ENCODE measurements at places on chromosomes 1 and 21.
A peak's percentile ranks its signal among the peaks of the same experiment; 100 is the strongest.

- DNase-seq, result no peak
Measured at GRCh38 chr1:157200451-157200850, 62.3 kb upstream of the ETV3 start.

GRCh38 chr1:25549273-25550154 is 6.1 kb downstream of the LDLRAP1 start:
- peak; percentile 40 for DNase-seq

DNA sequence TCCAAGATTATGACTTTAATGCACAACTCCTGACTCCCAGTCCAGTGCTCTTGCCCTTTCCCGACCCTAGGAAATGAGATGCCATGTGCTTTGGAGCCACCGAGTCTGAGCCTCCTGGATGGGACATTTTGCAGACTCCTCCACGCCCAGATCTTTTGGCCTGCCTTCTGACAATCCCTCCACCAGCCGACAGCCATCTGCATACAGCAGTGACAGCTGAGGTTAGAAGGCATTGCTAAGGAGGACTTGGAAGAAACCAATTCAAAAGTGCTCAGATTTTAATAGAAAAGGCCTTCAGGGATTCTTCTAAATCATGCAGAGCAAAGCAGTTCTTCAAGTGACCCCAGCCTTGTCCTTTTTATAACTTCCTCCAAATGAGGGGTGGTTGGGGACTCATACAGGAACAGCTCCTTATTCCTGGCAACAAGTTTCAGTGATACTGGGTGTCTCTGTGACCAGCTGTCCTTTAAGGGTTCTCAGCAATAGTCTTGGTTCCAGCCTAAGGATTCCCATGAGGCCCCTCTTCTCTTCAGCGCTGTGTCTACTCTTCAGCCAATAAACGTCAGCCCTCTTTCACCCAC is 369.3 kb downstream of the PBX1 start:
- no peak for DNase-seq

DNA sequence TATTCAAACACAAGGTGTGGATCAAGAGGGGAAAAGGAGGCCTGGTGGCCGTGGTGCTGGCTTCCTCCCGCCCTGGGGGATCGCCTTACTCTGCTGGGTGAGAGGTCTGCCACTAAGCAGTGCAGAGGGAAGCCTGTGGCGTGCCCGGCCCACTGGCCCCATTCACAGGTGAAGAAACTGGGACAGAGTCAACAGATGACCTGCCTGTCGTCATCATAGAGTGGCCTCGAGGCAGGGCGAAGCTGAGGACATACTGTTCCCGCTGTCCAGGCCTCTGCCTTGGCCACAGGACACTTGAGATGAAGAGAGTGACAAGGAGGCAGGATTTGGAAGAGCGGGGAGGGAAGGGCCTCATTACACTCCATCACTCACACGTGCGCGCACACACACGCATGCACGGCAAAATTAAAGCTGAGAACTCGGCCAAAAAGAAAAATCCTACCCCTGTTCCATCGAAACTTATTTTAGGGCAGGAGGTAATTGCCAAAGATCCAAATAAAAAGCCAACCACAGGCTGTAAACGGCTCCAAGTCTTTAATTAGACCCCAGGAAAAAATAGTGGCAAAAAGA is 50.5 kb downstream of the CASZ1 start:
- DNase-seq, result no peak

DNA sequence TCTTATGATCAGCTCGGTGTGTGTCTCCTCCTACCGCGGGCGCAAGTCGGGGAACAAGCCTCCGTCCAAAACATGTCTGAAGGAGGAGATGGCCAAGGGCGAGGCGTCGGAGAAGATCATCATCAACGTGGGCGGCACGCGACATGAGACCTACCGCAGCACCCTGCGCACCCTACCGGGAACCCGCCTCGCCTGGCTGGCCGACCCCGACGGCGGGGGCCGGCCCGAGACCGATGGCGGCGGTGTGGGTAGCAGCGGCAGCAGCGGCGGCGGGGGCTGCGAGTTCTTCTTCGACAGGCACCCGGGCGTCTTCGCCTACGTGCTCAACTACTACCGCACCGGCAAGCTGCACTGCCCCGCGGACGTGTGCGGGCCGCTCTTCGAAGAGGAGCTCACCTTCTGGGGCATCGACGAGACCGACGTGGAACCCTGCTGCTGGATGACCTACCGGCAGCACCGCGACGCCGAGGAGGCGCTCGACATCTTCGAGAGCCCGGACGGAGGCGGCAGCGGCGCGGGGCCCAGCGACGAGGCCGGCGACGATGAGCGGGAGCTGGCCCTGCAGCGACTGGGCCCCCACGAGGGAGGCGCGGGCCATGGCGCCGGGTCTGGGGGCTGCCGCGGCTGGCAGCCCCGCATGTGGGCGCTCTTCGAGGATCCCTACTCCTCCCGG is 1.5 kb downstream of the KCNC4 start:
- DNase-seq, result peak; percentile 41

DNA sequence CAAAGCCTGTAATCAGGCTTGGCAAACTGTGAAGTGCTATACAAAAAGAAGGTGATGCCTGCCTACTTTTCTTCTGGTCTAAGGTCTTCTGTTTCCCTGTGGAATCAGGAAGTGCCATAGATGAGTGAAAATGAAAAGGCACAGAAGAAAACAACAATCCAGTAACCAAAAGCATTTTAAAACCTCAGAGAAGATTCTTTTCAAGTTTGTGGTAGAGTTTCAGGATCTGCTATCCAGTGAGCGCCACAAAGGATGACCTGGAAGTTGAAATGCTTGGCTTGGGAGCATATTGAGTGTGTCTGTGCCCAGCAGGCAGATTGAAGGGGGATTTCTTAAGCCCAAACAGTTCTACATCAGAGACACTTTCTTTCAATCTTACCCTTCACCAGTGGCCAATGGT is 272.2 kb downstream of the PAPPA2 start:
- no peak for DNase-seq

GRCh38 chr1:9877962-9878361 is 32.1 kb downstream of the CTNNBIP1 start:
- DNase-seq, result no peak

- no peak for DNase-seq
Measured at GRCh38 chr1:113536182-113536780, 146.0 kb downstream of the MAGI3 start.

DNA sequence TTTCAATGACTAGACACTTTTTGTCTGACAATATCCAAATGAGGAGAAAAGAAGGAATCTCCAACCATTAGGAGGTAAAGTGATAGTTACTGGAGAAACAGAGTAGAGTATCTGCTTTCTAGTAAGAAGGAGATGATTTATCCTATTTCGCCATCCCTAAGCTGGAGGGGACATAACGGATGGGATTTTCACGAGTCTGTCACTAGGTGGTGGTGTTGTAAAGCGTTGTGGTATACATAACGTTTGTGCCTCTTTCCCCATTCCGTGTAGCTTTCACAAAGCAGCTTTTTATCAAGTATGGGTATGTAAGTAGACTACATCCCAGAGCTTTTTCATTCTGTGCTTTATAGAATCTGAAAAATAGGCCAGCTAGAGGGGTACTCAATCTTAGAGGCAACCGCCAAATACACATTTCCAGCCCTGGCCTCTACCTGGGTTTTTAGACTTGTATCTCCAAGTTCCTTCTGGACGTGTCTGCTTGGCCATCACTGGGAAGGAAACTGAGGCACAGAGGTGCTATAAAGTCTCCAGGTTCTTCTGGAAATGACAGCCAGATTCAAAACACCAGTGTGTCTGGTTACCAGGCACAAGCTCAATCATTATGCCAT is 33.3 kb upstream of the FAM3B start:
- DNase-seq, result no peak

DNA sequence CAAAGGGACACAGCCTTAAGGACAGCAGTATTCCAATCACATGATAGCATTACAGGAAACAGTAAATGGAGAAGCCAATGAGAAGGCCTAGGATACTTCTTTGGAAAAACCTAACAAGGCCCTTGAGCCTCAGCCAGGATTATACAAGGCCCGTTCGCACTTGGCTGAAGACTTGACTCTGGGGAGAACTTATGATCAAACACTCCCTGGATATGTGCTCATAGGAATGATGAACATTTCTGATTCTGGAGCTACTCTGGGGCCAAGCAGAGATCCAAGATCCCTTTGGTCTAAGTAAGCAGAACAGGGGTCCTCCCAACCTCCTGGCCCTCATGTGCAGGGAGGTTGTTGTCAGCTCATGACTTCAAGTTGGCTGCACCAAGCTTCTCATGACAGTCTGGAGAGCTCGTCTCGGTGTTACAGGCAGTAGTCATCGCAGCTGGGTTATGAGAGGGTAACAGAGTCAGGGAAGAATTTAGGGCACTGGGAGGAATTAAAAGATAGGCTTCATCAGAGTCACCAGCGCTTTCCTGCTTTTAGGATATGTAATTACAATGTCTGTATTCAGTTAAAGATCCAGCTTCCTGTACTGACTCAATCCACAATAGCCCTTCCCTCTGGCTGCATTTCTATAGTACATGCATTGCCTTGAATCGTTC is 92.5 kb upstream of the IRF2BP2 start:
- DNase-seq, result no peak

DNA sequence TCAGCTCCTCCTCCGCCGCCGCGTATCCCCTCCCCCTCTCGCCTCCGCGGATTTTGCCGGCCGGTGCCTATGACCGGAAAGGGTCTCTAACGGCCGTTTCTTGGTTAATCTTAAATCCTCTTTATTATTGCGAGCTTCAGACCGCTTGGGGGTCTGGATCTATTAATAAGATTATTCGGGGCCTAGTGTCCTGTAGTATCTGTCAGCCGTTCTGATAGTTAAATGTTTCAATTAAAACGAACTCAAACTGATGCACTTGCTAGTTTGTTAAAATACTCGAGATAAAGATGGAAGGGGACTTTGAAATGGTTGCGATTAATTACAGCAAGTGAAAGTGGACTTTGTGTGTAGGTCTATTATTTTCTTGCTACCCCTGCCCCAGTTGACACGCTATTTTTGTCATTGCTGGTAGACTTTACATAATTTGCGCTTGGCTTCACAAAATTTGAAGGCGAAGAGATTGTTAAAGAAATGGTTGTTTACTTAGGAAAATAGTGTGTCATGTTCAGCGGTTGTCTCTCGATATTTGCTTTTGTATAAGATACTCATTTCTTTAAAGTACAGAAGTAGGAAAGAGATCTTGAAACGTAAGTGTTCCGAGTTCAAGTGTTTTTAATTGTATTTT is 779 bp downstream of the SON start:
- peak; percentile 25 for DNase-seq

GRCh38 chr1:31488528-31488927 is 75.5 kb downstream of the SERINC2 start:
- DNase-seq, result no peak

- no peak for DNase-seq
Measured at GRCh38 chr1:75529488-75529887, 81.4 kb downstream of the SLC44A5 start.

- DNase-seq, result no peak
Measured at GRCh38 chr21:39119891-39120290, 63.4 kb downstream of the PSMG1 start.

- no peak for DNase-seq
Measured at GRCh38 chr1:52641307-52641706, 8.3 kb downstream of the SHISAL2A start.

- DNase-seq, result no peak
Measured at GRCh38 chr1:31837451-31838158, 21.8 kb upstream of the SPOCD1 start.

- no peak for DNase-seq
Measured at GRCh38 chr1:164912290-164912689, 353.3 kb downstream of the PBX1 start.

DNA sequence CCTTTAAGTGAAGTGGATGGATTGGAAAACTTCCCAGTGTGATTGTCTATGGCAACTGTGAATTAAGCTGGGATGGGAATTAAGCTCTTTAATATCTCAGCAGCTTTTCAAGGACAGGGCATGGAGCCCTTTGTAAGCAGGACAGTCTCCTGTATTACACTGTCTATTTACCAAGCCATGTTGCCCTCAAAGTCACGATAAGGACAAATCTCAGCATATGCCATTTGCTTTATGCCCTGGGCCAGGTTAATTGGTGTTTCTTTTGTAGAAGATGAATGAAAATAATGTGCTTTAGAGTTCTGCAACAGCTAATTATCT is 17.6 kb downstream of the UTP25 start:
- DNase-seq, result no peak

DNA sequence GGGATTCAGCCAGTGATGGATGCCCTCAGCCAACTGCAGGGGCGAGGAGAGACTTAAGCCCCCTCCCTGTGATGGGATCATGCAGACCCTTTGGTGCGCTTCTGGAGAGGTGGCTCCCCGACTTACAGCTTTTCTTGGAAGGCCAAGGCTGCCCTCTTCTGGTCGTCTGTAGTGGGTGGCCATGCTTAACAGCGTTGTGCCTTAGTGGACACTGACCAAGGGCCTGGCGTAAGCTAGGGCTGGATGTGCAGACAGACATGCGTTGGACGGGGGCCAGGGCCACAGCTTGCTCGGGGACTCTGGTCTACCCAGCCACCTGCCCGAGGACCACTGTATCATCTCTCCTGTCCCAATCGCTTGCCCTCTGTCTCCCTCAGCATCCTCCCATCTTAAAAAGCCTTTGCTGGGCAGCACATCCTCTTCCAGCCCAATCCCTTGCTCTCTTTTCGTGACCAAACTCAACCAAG is 5.5 kb downstream of the AZIN2 start:
- peak; percentile 26 for DNase-seq

GRCh38 chr21:25508364-25508763 is 98.9 kb downstream of the MRPL39 start:
- no peak for DNase-seq

DNA sequence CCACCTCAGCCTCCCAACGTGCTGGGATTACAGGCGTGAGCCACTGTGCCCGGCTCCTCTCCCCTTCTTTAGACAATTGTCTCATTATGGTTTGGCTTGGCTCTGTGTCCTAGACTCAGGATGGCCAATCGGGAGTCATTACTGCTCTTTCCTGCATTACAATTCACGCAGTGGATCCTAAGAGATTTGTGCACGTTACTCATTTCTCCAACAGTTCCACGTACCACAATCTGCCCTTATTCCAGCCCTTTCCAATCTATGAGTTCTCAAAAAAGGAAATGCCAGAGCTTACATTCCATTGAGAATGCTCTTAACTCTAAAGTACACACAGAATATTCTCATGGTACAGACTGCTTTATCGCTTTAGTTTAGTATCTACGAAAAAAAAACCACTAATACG is 357.0 kb downstream of the GPATCH2 start:
- no peak for DNase-seq

GRCh38 chr1:3074297-3074741 is 5.3 kb downstream of the PRDM16 start:
- DNase-seq, result peak; percentile 28

GRCh38 chr1:242019018-242019417 is 20.1 kb upstream of the MAP1LC3C start:
- no peak for DNase-seq

DNA sequence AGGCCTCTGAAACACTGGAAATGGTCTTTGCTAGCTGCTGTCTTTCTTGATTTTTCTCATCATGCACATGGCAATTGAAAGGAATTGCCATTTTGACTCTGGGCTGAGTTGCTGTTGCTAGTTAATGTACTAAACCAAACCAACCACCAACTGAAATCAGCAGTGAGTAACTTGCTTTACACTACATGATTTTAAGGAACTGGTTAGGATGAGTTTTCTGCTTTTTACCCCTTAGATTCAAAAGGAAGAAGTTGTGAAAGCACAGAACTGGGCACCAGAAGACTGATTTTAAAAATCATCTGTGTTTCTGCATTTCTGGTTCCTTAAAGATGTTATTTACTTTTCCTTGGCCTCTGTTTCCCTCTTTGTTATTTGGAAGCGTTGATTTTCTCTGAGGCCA is 361.9 kb downstream of the HLX start:
- no peak for DNase-seq
